ENCODE measurements at places on chromosomes 12 and 14. TPM values are rescaled to one million over a fixed set of nuclear protein-coding genes. Genes with fewer than 3 reads are reported as not detected.

KRT3 gene
- total RNA-seq: not detected

SOCS2 gene
- total RNA-seq: 107 TPM

SIX1 gene
- total RNA-seq: not detected

WNT1 gene
- total RNA-seq: not detected

CAPS2 gene
- total RNA-seq: 10.3 TPM

GRCh38 chr14:101045511-101045910 lies 142.0 kb upstream of the RTL1 start:
- no peaks in the 10 kb centered on the region for H3K4me1 ChIP-seq
- no peaks in the 10 kb centered on the region for H3K27me3 ChIP-seq
- no peak overlapping the region for H3K27ac ChIP-seq
- no peak for DNase-seq
- no peaks in the 10 kb centered on the region for H3K36me3 ChIP-seq
- no peak overlapping the region for H3K4me3 ChIP-seq

DNA sequence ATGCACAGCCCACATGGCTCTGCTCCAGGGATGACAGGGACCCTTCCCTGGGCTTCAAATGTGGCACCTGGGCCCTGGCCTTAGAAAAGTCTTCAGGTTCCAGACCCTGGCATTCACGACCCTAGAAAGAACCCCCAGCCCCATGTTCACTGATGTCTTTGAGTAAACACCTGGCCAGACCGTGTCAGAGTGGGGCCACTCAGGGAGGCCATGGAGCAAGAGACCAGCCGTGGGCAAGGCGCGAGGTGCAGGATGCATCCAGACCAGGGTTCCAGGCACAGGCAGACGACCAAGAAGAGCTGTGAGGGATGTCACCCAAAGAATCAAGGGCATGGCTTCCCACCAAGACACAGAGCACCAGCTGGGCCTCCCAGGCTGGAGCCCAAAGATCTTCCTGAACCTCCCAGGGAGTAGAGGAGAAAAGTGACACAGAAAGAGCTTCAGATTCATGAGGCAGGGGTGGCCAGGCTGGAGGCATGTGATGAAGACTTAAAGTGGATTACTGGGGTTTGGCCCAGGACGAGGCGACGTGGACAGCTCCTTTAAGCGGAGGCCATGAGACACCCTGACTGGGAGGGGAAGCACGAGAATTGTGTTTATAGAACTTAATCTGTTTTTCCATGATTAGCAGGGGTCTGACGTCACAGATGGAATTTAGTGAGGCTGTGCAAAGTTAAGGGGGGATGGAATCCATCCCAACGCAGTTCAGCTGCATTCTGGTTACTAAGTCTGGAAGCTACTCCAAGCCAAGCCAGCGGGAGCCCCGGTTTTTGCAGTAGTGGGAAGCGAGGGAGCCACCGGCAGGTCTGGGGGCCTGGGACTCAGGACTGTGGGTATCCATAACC lies 61.6 kb downstream of the ARL6IP4 start:
- H3K4me1 ChIP-seq: peaks cover 17% of the 10 kb centered on the region
- H3K27ac ChIP-seq: peak overlapping the region; percentile 71
- peak; percentile 48 for DNase-seq
- no peak overlapping the region for H3K4me3 ChIP-seq

DNA sequence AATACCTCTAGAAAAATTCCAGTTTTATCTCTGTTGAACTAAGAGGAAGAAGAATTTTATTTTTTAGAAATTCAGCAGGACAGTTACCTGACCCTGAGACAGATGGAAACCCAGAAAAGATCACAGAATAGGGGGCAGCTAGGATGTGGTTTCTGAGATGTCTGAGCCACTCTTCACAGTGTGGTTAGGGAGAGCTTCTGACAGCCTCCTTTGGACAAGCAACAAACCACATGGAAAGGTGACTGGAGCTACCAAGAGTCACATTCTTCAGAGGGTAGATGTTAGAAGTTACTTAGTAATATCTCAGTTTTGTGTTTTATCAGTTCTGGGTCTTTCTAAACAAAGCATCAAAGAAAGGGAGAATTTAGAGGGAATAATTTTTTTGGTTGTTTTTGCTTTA lies 117.3 kb upstream of the NAP1L1 start:
- DNase-seq: no peak
- no peak overlapping the region for H3K27ac ChIP-seq
- H3K4me3 ChIP-seq: no peak overlapping the region
- H3K27me3 ChIP-seq: no peaks in the 10 kb centered on the region
- H3K36me3 ChIP-seq: no peaks in the 10 kb centered on the region

DNA sequence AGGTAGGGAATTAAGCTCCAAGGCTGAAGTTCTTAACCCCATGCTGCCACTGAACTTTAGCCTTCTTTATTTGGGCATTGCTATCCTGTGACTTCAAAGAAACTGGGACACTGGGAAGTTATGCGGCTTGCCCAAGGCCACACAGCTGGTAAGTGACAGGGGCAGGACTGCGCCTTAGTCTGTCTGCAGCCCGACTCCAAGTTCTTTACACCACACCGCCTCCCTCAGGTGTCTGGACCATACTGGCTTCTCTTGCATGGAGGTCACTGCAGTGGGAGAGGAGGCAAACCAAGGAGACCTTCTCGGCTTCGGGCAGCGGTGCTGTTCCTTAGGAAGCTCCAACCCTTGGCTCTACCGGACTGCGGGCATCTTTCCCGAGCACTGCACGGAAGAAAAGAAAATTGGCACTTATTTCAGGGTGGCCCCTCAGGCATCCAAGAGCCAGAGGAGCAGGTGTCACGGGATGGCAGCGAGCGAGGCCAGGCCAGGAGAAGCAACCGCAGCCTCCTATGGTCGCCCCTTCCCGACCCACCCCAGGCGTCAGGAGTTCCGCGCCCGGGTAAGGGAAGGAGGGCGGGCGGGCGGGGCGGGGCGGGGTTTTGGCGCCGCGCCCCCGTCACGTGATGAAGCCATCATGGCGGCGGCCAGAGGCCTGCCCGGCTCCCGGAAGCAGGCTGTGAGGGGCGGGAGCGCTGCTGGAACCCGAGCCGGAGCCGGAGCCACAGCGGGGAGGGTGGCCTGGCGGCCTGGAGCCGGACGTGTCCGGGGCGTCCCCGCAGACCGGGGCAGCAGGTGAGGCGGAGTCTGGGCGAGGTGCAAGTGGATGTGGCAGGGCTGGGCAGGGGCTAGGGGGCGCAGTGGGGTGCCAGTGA lies 16.4 kb upstream of the ESPL1 start:
- no peaks in the 10 kb centered on the region for H3K27me3 ChIP-seq
- DNase-seq: peak; percentile 80
- H3K27ac ChIP-seq: peak overlapping the region; percentile 97
- no peaks in the 10 kb centered on the region for H3K36me3 ChIP-seq
- peak overlapping the region; percentile 45 for H3K4me3 ChIP-seq

DNA sequence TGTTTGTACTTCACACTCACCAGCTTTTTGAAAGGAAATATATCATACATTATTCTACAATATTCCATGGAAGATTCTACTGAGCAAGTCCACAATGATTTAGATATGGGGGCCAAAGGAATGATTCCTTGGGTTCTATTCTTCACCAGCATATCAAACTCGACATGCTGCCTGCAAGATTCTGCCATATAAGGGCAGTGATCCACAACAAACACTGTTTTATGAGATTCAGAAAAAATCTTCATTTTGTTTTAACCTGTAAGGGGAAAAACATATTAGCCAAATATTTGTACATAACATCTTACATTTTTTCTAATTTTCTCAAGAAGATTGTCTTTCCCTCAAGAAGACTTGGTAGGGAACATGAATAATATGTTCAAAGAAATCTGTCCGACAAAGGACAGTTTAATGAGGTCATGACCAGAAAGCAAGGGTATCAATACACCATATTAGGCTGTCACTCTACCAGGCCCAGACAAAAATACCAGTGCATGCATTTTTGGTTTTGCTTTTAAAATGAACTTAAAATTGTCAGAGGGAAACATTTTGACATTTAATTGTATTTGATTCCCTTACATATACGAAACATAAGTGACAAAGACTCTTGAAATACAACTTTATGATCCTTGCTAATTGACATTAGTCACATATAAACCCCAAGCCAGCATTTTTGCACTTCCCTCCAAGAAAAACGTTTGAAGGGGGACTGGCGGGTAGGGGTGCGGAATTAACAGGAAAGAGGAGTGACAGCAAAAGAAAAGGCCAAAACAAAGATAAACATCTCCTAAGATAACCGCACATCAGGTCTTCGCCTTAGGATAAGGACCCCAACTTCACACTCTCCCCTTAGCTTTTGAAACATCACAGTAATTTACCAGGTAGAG lies 980 bp downstream of the INTS13 start:
- H3K27ac ChIP-seq: peak overlapping the region; percentile 93
- H3K4me3 ChIP-seq: peak overlapping the region; percentile 40
- H3K36me3 ChIP-seq: no peaks in the 10 kb centered on the region
- peaks cover 37% of the 10 kb centered on the region for H3K4me1 ChIP-seq
- H3K27me3 ChIP-seq: no peaks in the 10 kb centered on the region
- DNase-seq: no peak

- no peaks in the 10 kb centered on the region for H3K27me3 ChIP-seq
- no peak overlapping the region for H3K27ac ChIP-seq
- DNase-seq: no peak
- no peak overlapping the region for H3K4me3 ChIP-seq
- no peaks in the 10 kb centered on the region for H3K36me3 ChIP-seq
Observed at GRCh38 chr12:44063671-44064070, 227.8 kb downstream of the TMEM117 start.

GRCh38 chr14:64238631-64239030 lies 55.5 kb downstream of the ESR2 start:
- no peaks in the 10 kb centered on the region for H3K27me3 ChIP-seq
- H3K4me3 ChIP-seq: no peak overlapping the region
- DNase-seq: no peak
- H3K36me3 ChIP-seq: no peaks in the 10 kb centered on the region
- H3K27ac ChIP-seq: no peak overlapping the region
- no peaks in the 10 kb centered on the region for H3K4me1 ChIP-seq

GRCh38 chr14:41899416-41899815 lies 292.7 kb downstream of the LRFN5 start:
- no peaks in the 10 kb centered on the region for H3K27me3 ChIP-seq
- H3K36me3 ChIP-seq: no peaks in the 10 kb centered on the region
- no peak overlapping the region for H3K27ac ChIP-seq

DNA sequence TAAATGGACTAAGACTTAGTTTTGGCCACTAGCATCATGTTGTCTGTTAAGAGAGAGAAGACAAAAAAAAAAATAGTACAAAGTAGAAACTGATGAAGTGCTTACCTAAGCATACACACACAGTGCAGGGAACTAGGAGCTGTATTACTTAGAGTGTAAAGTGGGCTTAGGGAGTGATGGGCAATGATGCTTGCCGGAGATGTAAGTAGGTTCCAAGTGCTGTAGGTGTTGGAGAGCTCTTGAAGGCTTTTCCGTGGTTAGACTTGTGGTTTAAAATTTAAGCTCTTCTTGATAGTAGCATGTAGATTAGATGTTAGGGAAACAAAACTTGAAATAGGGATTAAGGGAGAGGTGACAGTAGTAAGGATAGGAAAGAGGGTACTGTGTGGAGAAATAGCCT lies 34.7 kb downstream of the MIA2 start:
- H3K36me3 ChIP-seq: no peaks in the 10 kb centered on the region
- no peak overlapping the region for H3K4me3 ChIP-seq
- DNase-seq: no peak

DNA sequence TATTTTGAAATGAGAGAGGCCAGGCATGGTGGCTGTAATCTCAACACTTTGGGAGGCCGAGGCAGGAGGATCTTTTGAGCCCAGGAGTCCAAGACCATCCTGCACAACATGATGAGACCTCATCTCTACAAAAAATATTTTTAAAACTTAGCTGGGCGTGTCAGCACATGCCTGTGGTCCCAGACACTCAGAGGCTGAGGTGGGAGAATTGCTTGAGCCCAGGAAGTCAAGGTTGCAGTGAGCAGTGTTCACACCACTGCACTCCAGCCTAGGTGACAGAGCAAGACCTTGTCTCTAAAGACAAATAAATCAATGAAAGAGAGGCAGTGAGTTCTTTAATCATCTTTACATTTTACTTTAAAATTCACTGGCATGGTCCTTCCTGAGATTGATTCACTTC lies 124.5 kb downstream of the DUSP6 start:
- no peak for DNase-seq
- H3K36me3 ChIP-seq: no peaks in the 10 kb centered on the region
- H3K4me1 ChIP-seq: peaks cover 30% of the 10 kb centered on the region
- no peaks in the 10 kb centered on the region for H3K27me3 ChIP-seq
- H3K4me3 ChIP-seq: no peak overlapping the region

Data from transverse colon (tissue), 4 donors.